ENCODE measurements at places on chromosomes 6 and 20.

GRCh38 chr6:71391126-71391525 lies 102.5 kb downstream of the OGFRL1 start:
- DNase-seq, result no peak

GRCh38 chr6:18360188-18360587 lies 27.0 kb upstream of the RNF144B start:
- no peak for DNase-seq

DNA sequence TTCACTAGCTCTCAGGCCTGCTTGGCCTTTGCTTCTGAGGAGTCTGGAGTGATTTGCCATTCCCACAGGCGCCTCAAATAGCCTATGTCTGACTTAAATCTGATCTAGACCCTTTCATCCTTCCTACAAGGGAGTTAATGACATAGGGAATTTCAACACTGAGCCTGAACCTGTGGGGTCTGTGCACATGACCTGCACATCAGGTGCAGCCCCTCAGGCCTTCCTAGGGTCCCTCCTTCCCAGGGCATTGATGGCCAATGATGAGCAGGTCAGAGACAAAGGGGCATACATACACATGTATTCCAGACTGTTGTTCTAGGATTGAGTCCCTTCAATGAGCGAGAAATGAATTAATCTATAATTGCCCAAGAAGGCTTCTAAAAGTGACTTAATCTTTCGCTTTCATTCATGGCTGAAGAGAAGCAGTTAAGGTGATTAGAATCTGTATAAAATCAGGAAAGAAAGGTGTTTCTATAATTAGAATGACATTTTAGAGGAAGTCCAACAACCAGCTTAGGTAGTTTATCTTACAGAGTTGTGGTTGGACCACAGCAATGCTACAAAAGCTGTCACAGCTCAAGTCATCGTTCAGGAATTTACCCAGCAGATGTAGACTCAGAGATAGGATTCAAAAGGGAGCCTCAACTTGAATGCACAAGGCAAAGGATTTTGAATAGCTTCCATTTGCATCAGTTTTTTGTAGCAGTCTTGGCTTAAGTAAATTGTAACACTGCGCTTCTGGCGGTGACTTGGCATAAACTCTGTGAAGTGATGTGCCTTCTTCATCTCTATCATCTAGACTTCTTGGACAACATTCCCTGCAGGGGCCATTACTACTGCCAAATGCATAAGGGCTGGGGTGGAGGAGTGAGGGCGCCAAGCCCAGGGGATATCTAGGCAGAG lies 27.0 kb upstream of the TBC1D7 start:
- DNase-seq, result no peak

DNA sequence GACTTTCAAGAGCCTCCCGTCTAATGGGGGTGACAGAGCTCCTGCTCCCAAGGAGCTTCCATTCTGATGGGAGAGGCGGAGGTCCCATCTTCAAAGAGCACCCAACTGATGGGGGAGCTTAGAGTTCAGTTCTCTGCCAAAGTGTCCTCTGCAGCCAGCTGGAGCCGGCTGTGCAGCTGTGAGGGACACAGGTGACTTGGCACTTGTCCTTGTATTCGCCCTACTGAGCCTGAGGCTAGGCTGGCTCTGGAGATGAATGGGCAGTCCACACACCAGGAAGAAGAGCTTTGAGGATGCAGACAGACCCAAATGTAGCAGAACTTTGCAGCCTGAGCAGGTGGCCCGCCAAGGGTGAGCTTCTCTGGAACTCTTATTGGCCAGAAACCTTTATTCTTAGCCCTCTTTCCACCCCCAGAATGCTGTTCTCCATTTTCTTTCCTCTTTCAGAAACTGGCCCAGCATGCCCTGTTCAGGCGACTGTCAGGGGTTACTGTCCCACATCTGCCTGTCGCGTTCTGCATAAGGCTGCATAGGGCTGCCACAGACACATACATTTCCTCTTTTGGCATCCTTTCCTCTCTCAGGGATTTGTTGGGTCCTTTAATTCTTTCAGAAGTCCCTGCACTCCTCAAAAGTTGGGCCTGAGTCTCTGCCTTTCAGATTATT lies 108.7 kb upstream of the LRFN2 start:
- DNase-seq, result no peak

DNA sequence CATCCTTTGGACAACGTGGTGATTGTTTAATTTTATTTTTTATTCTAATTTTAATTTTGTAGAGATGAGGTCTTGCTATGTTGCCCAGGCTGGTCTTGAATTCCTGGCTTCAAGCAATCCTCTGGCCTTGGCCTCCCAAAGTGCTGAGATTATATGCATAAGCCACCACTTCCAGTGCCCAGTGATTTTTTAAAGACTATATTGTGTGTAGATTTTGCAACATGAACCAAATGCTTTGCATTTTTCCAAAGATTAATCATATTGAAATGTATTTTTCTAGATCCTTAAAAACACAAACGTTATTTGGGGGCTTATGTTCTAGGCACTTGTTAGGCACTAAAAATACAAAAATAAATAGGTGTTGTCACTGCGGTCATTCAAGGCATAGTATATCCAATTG lies 117.6 kb upstream of the CCN2 start:
- no peak for DNase-seq

DNA sequence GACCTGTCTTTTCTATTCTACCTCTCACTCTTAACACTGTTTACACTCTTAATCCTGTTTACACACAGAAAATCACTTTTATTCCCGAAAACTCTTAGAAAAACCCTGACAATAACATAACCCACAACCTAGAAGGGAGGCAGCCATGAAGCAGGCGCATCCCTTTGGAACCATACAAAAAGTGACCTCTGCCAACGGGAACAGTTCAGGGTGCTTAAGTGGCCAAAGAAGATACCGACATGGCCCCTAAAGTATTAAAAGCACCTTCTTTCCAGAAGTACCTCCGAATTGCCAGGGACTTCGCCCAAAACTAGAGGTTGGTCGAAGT lies 490 bp downstream of the MMUT start:
- DNase-seq, result no peak

DNA sequence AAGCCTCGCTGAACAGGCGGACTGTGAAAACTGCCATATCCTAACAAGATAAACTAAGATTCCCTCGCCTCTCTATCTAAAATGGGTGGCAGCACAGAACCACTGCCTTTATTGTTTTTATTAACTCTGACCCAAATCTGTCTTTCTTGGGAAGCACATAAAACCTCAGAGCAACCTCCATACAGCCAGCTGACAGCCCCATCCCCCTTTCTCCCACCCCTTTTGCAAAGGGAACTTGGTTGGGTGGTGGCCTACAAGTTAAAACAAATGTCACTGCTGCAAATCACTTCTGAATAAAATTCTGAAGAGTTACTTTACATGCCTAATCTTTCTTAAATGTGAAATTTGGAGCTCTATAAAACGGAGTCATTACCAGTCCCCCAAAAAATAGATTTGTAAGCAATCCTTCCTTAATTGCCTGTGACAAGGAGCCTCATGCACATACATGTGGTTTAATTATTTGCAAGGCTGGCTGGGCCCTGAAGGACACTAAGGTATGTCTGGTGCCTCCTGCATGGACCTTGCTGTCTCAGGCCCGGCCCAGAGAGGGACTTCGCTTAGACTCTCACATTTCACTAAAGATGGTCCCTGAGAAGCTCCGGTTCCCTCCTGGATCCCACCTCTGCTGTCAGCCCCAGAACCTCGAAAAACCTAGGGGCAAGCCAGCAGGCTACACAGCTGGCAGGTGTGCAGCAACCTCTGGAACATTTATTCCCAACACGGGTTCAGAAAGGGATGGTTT lies 21.7 kb downstream of the PXDC1 start:
- DNase-seq, result no peak

DNA sequence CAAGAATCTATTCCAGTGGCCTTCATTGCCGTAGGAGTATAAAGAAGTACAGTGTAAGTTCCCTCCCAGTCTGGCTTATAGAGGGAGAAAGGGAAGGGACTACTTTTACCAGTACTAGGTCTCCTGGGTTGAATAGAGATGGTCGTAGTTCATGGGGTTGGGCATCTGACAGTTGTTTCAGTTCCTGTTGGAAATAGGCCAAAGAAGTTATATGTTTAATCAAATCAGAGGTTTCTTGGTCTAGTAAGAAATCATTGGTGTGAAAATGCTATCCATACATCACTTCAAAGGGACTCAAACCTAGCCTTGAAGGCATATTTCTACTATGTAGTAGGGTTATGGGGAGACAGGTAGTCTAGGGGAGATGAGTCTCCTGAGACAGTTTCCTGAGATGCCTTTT lies 45.6 kb upstream of the MAN1A1 start:
- DNase-seq, result no peak

DNA sequence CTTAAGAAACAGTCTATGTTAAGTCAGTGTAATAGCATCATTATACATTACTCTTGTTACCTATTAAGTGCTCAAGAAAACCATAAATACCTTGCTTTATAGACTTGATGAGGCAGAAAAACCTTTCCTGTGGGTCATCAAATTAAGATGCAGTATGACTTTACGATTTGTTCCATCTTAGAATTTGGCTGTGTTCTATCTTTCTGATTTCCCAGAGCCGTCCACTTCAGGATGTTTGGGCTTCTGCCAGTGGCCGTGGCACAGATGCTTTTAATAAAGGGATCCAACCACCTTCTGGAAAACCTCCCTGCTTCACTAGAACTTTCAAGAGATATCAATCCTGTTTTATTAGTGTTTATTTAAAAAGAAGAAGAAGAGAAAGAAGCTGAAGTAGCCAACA lies 71.2 kb downstream of the PDE7B start:
- DNase-seq, result no peak

GRCh38 chr6:17985934-17986655 lies 1.3 kb downstream of the KIF13A start:
- DNase-seq, result no peak

DNA sequence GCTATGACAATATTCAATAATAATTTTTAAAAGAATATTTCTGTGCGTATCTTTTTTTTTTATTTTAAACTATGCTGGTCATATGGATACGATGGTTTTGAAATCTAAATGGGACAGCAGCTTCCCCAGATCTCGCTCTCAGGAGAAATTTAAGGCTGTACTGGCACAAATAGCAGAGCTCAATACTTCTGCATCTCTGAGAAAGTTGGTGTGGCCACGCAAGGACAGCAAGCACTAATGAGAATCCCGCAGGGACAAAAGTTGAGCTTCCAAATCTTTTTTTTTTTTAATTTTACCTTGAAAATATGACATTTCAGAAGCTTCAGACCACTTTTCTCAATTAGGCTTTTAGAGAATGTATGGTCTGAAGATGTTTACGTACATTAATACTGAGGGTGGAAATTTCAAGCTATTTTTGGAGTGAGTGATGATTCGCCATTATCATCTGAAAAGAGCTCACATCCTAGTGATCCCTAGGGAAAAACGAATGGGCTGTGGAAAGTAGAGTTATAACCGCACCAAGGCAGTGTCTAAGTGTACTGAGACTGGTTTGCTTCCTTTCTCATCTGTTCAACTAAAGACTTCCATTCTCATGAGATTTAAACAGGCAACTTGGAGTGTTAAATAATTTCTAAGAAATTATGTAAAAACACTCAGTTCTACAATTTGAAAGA lies 840.0 kb downstream of the C6orf118 start:
- no peak for DNase-seq

GRCh38 chr6:10964684-10965083 lies 77.8 kb downstream of the SYCP2L start:
- no peak for DNase-seq

DNA sequence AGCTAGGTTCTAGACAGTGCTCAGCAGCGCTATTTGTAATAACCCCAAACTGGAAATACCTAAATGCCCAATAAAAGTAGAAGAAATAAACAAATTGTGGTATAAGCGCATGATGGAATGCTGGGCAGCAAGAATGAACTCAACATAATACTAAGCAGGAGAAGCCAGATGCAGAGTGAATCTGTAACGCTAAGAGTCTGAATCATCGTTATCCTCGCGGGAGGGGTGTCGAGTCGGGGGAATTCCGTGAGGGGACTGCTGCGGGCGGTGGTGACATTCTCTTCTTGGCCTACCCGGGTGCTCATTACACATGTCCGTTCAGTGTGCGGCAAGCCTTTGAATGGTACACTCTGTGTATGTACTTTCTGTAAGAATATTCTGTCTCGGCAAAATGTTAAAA lies 83.7 kb downstream of the SULF2 start:
- no peak for DNase-seq

- DNase-seq, result peak; percentile 94
Observed at GRCh38 chr20:49936153-49937026, at the start of gene RNF114. Gene RNF114, plus strand, starts transcription at chr20:49936397. Its CDS starts 16 bp downstream, at chr20:49936413.

DNA sequence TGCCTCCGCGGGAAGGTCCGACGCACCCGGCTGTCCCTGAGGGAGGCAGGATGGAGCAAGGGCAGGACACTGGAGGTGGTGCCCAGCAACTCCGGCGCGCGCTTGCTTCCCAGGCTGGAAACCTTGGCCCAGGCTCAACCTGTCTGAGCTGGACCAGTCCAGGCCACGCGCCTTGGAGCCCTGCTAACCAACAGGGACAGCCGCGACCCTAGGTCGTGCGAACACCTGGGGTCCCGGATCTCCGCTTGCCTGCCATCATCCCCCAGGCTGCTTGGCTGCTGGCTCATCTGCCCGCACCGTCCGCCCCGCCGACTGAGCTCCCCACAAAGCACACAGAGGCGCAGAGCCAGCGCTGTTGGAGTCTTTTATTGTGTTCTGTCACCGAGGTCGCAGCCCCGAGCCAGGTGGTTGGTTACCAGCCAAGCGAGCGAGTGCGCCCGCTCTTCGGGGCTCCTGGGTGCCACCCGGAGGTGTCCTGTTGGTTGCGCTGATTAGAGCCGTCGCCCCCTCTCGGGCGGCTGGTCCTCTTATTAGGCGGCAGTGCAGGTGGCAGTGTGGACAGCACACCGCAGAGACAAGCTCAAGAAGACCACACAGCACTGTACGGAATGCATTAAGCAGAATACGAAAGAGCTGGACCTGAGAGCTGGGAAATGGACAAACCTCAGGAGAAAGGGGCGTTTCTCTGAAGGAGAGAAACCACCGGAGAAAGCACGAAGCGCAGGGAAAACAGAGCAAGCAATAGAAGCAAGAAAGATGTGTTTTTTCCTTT lies 3.8 kb downstream of the COL12A1 start:
- DNase-seq, result no peak

DNA sequence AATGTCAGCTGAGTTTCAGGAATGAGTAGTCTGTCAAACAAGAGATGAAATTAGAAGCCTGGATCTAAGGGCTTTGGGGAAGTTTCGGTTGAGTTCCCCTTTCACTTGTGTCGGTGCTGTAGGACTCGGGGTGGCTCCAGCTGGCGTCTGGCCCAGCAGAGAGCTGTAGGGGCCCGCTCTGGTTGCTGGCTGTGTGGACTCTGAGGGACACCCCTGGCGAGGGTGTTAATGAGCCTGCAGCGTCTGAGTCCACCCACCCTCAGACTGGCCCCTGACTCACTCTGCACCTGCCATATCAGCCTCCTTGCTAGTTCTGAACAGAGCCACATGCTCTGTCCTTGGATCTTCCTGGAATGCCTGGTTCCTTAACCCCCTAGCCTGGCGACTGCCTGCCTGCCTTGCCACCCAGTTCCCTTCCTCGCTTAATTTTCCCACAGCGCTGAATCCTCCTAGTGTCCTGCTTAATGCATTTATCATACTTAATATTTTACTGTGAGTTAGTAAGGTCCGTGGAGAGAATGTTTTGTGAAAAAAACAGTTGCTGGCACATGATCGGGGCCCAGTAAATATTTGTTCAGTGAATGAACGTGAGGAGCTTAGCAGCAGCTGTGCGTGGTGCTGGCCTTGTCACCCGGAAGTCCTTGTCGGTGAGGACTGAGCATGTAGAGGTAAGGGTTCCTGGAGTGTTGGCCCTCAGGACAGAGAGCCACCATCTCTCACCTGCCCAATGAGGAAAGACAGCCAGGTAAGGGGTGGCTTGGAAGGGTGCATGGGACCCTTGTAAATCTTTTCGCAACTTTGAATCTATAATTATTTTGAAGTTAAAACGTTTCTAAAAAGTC lies 1.6 kb downstream of the DNAJC5 start:
- peak; percentile 70 for DNase-seq

- peak; percentile 34 for DNase-seq
Observed at GRCh38 chr20:64121586-64121985, 14.2 kb upstream of the NPBWR2 start.

Measured in ascending aorta (tissue), 2 donors.